ENCODE measurements at places on chromosomes 1 and 21.

- DNase-seq: peak; percentile 80
Measured at GRCh38 chr1:192489748-192490147, 85.8 kb upstream of the RGS1 start.

DNA sequence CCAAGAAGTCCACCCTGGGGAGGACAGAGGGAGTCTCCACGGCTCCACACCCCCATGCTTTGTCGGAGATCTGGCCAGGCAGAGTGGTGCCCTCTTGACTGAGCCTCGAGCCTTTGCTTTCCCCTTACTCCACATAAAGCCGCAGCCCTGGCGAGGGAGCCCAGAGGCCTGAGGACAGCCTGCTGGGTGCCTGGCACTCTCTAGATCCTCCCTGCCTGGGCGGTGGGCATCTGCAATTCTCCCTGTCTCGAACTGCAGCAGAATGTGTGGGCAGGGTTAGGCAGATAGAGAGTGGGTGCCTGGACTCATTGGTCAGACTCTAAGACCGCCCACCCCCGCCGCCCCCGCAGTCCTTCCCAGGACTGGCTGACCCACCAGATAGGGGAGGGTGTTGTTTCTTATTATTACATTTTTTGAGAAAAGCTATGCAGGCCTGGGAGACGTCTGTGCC, 13.9 kb downstream of the EPHX1 start:
- DNase-seq: no peak

DNA sequence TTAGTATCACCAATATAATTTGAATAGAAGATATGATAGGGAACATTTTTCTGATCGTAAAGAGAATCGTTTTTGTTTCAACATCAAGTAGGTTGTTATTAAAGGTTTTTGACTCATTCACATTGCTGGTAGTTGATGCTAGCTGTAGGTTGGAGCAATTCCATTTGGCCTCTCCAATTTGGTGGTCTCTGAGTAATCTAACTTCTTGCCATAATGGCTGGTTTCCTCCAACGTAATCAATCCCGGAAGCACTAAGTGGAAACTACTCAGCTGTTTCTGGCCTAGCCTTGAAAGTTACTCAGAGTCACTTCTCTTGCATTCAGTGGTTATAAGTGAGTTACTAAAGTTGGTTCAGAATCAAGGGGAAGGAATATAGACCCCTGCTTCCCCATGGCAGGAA, 26.0 kb downstream of the RCOR3 start:
- DNase-seq: peak; percentile 53

- no peak for DNase-seq
Measured at GRCh38 chr21:42308161-42308913, 6.9 kb downstream of the TFF3 start.

GRCh38 chr1:244456586-244456985, 4.5 kb upstream of the CATSPERE start:
- DNase-seq: no peak

DNA sequence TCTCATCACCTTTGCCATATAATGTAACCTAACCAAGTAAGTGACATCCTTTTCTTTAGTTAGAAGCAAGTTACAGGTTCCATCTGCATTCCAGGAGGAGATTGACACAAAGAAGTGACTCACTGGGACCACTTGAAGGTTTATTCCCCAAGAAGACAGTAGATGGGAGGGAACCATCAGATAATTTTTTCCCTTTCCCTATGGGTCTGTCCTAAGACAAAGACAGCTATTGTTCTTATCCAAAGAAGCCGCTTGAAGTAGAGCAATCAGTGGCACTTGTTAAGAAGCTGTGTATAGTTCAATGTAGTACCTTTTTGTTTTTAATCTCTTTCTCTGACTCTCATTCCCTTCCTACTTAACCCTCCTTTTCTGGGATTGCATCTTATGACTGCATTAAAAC, 139.9 kb upstream of the B3GALT2 start:
- no peak for DNase-seq

GRCh38 chr1:206924592-206925105, 2.9 kb upstream of the FCMR start:
- no peak for DNase-seq

DNA sequence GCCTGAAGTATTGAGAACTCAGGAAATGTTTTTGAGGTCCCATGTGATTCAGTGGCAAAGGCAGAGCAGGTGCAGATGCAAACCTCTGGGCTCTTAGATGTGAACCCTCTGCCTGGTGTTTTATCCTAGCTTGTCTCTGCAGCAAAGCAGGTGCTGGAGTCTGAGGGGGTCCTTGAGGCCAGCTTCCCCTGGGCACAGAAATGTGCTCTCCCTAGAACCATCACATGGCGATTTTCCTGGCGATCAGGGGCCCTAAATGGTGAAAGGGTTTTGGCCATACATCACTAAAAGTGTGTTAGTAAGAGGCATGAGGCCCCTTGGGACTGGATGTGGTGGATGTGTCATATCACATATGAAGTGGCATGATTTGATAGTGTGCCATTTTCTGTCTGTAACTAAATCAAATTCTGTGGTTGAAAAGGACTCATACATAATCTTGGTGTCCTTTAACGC, 144.8 kb downstream of the ST6GALNAC3 start:
- DNase-seq: no peak

- no peak for DNase-seq
Measured at GRCh38 chr1:83606416-83606955, 392.4 kb downstream of the TTLL7 start.

DNA sequence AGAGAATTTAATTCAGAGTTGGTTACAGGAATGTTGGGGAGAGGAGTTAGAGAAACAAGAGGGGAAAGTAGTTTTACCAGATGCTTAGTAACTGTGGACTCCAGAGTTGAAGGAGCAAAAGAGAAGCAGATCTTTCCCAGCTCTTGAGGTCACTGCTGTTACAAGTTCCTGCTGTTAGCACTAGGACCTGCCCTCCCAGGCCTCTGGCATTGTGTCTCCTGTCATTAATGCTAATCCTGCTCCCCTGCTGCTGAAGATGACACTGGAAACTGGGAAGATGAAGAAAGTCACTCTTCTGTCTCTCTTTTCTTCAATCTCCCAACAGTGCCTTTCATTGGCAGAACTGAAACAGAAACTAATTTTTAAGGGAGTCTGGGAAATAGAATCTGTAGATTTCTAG, 845.6 kb downstream of the ADGRL2 start:
- no peak for DNase-seq

- DNase-seq: no peak
Measured at GRCh38 chr1:156477526-156478249, 22.9 kb downstream of the MEF2D start.

GRCh38 chr1:51708911-51709760, 92.2 kb downstream of the OSBPL9 start:
- DNase-seq: no peak

- no peak for DNase-seq
Measured at GRCh38 chr1:110591956-110592355, 14.2 kb downstream of the KCNA2 start.

DNA sequence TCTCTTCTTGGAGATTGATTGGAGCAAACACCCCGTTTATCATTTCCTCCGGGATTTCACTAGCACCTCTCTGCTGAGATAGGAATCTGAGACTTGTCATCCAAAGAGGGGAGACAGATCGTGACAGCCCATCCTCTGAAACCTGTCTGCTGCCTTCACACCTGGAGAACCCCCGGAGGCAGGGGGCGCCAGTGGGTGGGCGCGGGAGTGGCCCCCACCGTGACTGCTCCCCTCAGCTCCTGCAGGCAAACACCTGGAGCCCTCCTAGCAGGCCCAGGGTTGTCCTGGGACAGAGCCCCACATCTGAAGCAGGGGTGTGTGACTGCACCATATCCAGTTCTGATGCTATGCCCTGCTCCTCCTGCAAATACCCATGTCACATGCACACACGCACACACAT, 209.5 kb upstream of the POU3F1 start:
- DNase-seq: no peak

- no peak for DNase-seq
Measured at GRCh38 chr1:225998560-225999226, 450 bp downstream of the SDE2 start.

GRCh38 chr21:32212116-32212515, 66.7 kb downstream of the MIS18A start:
- DNase-seq: no peak

DNA sequence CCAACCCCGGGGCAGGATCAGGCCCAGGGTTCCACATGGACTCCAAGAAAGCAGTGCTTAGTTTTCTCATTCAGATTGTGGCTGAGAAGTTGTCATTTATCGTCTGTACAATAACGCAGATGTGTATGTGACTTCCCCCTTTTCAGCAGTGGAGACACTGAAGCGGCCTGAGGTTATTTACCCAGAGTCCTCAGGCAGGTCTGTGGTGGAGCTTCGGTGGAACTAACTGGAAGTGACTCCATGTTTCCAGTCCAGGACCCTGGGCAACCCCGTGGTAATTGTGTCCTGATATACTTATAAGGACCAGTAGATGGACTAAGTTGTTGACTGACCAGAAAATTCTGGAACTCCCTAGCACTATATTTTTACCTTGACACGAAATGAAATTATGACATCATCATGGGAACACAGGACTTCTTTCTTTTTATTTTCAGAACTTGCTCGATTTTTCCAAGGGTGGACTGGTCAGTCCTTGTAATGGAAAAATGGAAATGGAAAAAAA, 1.0 kb upstream of the IER5 start:
- no peak for DNase-seq

GRCh38 chr1:29868944-29869343, 632.6 kb downstream of the PTPRU start:
- DNase-seq: no peak

DNA sequence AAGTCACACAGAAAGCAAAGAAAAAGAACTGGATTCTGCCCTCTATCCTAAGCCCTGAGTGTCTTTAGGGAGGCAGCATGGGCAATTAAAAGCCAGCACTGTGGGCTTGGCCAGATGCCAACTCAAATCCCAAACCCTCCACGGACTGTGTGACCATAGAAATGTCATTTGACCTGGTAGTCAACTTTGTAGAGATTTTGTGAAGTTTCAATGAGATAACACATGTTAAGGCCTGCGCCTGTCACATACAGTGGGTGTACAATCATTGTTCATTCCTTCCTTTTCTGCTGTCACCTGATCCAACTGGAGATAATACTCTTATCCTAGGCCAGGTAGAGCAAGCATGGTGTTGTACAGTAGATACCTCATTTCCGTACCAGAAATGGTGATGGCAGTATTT, 54.2 kb downstream of the TMEM53 start:
- no peak for DNase-seq

DNA sequence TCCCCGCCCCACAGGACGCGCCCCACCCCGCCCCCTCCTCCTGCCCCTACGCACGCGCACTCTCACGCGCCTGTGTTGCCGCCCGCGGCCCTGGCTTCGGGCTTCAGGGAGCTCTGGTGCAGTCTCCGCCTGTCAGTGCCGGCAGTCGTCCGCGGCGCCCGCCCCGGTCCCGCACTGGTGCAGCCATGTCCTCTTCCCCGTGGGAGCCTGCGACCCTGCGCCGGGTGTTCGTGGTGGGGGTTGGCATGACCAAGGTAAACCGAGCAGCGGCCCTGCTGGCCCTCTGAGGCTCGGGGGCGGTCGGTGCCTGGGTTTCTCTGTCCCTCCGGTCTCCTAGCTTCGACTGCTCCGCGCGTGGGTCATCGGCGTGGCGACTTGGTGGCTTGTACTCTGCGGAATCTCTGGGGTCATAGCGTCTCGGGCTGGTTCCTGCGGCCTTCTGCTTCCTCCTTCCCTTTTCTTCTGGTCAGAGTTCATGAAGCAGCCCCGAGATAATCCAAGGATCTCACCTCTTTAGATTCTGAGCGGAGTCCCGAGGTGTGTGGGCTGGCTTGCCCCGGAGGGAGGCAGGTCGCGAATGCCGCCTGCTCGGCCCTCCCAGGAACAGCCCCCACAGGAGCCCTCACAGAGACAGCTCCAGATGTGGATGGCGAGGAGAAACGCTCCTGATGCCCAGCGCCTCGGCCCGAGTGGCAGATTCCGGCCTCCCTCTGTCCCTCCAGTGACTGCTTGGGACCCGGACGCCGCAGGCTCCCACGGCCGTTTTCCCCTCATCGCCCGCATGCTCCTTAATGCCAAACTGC, at the start of gene SCP2:
SCP2 (plus strand) TSS at position 65 of the 803 bp plus-strand sequence; CDS start at position 186, 121 bp downstream.
- DNase-seq: no peak

- DNase-seq: no peak
Measured at GRCh38 chr21:16585896-16586295, 856.1 kb downstream of the USP25 start.

DNA sequence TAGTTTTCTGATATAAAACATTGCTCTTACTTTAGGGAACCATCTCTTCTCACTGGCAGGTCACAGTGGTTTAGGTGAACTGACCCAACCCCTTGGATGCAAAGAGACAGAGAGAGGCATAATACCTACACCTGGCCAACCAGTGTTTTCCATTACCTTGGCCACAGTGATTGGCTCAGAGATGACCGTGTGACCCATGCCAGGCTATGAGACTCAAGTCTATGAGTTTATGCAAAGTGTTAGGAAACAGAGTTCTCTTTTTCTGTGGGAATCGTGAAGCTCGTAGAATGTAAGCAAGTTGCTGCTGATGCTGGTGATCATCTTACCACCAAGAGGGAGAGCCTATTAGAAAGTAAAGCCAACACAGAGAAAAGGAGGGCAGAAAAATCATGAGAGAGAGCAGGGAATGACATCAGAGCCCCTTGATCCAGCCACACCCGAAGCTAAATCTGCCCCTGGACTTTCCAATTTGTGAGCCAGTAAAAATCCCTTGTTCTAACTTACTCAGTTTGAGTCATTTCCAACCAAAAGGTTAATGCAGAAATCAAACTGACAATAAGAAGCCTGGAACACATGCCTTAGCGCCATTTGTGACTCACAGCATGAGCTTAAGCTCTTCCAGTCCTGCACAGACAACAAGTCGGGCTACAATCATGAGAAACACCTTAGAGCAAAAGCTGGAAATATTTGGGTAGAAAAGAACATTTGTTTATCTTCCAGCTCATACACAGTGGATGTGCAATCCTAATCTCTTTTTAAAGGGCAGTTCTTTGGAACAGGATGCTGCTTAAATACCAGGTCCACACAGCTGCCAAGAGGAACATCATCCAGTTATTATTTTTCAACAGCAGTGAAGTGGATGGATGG, 81.3 kb upstream of the KAZN start:
- DNase-seq: peak; percentile 59

GRCh38 chr1:217627431-217627830, 3.5 kb downstream of the GPATCH2 start:
- no peak for DNase-seq

GRCh38 chr1:113275083-113275482, 115.2 kb upstream of the MAGI3 start:
- no peak for DNase-seq

DNA sequence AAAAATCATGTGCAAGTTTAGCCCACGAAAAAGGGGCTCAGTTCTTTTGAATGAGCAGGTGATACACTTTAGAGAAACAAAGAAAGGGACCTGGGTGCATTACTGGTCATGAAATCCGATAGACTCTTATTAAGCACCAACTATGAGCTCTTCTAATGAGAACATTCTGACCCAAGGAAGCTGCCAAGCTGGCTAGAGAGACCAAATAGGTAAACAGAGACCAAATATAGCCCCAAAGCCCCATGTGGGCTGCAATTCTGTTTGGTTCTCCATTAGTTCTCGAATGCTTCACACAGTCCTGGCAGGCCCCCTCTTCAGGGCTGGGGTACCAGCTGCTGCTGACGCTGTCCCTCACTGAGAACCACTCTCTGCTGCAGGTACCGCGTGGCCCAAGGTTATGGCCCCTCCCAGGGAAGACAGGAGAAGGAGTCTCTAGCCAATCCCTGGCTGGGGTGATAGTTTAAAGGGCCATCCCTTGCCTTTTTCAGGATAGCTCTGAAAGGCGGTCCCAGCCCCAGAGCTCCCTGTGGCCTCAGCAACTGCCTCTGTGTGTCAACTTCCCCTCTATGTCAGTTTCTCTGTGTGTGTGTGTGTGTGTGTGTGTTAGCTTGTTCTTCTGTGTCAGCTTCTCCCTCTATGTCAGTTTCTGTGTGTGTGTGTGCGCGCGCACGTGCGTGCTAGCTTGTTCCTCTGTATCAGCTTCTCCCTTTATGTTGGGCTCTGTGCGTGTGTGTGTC, 7.1 kb upstream of the UBXN10 start:
- no peak for DNase-seq

- DNase-seq: no peak
Measured at GRCh38 chr1:223811634-223812101, 34.1 kb downstream of the TP53BP2 start.

All from astrocyte of the cerebellum (primary cell).